ENCODE measurements at places on chromosomes 11 and 22. TPM values are rescaled to one million over a fixed set of nuclear protein-coding genes. Genes with fewer than 3 reads are reported as not detected.
A peak's percentile ranks its signal among the peaks of the same experiment; 100 is the strongest.

FAM111B gene
- total RNA-seq: 0.28 TPM

ROBO3 gene
- total RNA-seq: 3.5 TPM

SLC22A25 gene
- not detected for total RNA-seq

LRRC56 gene
- total RNA-seq: 0.20 TPM

ROBO4 gene
- 27.3 TPM for total RNA-seq

CNGA4 gene
- not detected for total RNA-seq

PLEKHB1 gene
- 9.6 TPM for total RNA-seq

TOM1 gene
- 65.3 TPM for total RNA-seq

DNA sequence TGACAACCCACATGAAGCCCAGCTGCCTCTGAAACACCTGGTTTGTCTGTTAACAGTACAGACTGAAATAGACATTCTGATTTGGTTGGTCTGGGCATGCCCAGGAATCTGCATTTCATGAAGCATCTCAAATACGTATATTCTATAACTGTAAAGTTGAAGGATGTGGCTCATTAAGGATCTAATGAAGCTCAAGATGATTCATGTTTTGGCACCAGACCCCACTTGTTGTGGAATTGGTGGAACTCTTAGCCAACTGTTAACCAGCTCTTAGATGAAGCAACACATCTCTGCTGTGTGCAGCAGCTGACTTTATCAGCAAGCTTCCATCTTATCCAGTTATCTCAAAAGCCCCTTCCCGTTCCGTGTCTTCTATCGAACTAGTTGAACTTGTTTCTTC is 232.2 kb downstream of the INSC start:
- DNase-seq: no peak

DNA sequence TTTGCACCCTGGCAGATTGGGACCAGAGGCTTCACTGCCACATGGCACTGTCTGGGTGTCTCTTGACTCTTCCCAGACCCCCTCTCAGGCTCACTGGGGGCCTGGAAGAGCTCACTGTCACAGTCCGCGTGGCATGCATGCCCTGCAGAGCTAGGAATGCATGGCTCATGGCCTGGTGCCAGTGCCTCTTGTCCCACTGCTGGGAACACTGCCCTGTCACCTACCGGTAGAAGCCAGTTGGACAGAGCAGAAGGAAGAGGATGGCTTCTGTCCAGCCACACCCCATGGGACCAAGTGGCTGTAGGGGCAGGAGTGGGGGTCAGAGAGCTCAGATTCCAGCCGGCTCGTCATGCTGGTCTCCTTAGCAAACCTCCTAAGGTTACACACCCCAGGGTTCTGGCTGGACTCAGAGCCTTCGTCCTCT is 29.7 kb downstream of the MB start:
- peak; percentile 91 for DNase-seq

- peak; percentile 75 for DNase-seq
Observed at GRCh38 chr22:46592390-46592872, 27.8 kb upstream of the GRAMD4 start.

- DNase-seq: no peak
Observed at GRCh38 chr11:46006418-46007070, 84.1 kb downstream of the LARGE2 start.

GRCh38 chr11:58617976-58618557 is 4.4 kb upstream of the CNTF start:
- no peak for DNase-seq

GRCh38 chr11:90646706-90647105 is 423.9 kb upstream of the CHORDC1 start:
- DNase-seq: no peak

- DNase-seq: peak; percentile 58
Observed at GRCh38 chr11:130894322-130895025, 21.8 kb downstream of the SNX19 start.

- DNase-seq: no peak
Observed at GRCh38 chr11:128573638-128574037, 13.7 kb downstream of the ETS1 start.

GRCh38 chr22:45760682-45761081 is 89.0 kb downstream of the ATXN10 start:
- DNase-seq: no peak

DNA sequence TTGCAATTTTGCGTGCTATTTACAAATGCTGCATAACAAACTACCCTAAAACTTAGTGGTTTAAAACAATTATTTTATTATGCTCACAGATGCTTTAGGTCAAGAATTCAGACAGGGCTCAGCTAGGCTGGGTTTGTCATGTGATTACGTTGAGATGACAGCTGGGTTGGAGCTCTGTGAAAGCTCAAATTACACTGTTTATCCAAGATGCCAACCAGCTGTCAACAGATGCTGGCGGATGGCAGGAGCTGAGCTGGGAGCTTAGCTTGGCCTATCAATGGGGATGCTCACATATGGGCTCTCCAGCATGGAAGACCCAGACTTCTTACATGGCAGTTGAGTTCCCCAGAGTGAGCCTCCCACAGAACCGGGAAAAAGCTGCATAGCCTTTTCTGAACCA is 62.7 kb downstream of the STK33 start:
- DNase-seq: peak; percentile 70

- DNase-seq: no peak
Observed at GRCh38 chr11:107172996-107173395, 154.7 kb upstream of the GUCY1A2 start.

- no peak for DNase-seq
Observed at GRCh38 chr11:116454951-116455350, 317.8 kb downstream of the BUD13 start.

DNA sequence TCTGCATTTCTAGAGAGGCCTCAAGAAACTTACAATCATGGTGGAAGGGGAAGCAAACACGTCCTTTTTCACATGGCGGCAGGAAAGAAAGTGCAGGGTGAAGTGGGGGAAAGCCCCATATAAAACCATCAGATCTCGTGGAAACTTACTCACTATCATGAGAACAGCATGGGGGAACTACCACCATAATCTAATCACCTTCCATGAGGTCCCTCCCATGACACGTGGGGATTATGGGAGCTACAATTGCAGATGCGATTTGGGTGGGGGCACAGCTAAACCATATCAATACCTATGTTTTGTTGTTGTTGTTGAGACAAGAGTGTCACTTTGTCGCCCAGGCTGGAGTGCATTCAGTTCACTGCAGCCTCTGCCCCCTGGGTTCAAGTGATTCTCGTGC is 29.9 kb downstream of the SFI1 start:
- DNase-seq: no peak

GRCh38 chr11:36594316-36594989 is at the start of gene IFTAP:
TSS of gene IFTAP (plus strand) at chr11:36594502. CDS start at chr11:36610104, 15,602 bp downstream.
- DNase-seq: no peak

DNA sequence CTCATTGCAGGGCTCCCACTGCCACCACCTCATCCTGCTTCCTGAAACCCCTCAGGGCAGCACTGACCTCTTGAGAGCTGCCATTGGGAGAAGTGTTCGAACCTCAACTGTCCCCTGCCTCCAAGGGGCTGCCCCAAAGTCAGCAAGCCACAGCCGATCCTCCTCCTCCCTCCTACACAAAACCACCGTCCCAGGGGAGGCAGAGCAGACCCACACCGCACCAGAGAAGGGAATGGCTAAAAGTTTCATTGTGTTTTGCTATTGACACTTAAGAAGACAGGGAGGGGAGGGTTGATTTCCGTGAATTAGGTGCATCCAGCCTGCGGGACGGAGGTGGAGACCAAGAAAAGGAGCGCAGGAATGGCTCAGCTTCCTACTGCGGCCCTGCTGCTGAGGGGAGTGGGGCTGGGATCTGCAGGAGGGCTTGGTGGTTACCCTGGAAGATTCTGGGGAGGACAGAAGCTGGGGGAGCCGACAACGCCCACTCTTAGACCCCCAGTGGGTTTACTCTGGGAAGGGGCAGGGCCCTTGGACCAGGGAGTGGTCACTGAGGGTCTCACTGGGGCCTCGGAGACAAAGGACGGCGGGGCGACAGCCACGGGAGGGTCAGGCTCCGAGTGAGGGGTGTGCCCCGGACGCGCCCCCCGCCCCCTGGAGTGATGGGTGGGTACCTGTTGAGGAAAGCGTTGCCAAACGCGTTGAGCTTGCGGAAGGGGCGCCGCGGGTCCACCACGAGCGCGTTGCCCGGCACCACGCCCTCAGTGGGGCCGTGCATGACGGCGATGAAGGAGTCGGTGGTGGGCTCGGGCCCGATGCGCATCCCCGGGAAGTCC is 815 bp downstream of the EHD1 start:
- no peak for DNase-seq

DNA sequence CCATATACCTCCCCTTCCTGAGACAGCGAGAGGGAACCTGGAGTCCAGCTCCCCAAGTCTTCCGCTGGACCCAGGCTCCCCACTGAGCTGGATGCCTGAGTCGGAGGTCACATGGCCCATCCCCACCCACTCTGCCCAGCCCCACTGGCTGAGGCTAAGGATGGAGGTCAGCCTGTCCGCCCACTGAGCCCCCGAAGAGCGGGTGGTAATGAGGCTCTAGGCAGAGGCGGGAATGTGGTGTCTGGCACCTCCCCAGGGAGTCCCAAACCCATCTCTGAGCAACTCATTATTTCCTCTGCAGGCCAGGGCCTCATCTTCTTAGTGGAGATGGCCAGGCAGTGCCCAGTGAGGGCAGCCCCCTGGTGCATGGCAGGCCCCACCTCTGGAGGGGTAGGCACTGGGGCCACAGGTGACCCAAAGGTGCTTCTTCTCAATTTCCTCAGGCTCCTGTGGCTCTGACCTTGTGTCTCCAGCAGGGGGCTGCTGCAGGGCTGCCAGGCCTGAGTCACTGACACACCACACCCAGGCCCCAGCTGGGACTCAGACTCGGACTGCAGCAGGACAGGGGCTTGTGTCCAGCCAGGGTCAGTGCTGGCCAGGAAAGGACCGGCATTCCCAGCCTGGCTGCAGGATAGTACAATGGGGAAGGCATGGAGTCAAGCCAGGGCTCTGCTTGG is 10.2 kb upstream of the PDE2A start:
- DNase-seq: peak; percentile 60

DNA sequence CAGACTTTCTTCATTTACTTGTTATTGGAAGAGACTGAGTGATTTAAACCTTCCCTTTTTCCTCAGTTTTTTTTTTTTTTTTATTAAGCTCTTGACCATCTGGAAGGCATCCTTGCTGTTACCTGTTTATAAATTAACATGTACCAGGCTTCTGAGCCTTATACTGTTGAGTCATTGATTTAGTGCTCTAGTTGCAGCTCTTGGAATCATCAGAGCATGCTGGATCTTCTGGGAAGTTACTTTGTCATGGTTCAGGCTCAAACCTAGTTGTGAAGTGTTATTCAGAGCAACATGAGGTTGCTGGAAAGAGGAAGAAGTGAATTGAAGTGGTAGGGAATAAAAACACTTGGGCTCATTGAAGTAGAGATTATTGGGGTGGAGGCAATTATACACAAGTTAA is 6.3 kb downstream of the ZDHHC5 start:
- DNase-seq: no peak

DNA sequence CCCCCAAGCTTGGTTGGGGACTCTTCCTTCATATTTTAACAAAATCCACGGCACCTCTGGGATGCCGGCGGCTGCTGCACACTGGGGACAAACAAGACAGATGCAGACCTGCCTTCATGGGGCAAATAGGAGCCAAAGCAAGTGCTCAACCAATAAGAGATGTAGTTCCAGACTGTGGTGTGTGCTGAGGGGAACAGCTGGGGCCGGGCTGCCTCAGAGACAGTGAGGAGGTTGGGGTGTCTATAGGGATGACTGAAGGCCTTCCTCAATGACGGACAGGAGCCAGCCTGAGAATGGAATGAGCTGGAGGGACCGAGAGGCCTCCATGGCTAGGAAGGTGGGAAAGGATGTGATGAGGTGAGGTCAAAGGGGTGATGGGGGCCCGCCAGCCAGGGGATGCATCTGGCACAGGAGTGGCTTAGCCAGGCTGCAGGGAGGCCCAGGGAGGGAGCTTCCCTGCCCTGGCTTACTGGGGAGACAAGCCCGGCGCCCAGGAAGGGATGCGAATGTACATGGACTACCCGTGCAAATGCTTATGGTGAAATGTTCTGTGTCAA is 10.3 kb upstream of the CTSD start:
- no peak for DNase-seq

DNA sequence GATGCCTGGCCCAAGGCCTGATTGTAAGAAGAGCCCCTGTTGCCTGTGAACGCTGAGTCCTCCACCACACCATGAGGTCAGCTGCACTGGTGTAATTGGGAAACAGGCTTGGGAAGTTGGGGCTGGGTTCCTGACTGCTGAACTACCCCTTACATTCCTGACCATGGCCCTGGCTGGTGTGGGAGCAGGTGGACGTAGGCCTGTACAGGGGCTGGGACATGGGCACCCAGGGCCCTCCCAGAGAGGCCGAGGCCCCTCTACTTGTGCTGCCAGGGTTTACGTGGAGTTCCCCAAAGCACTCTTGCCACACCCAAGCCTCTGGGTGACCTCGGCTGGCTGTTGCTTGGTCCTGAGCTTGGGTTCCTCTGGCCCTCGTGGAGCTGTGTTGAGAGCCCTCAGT is 5.4 kb downstream of the RELT start:
- no peak for DNase-seq

DNA sequence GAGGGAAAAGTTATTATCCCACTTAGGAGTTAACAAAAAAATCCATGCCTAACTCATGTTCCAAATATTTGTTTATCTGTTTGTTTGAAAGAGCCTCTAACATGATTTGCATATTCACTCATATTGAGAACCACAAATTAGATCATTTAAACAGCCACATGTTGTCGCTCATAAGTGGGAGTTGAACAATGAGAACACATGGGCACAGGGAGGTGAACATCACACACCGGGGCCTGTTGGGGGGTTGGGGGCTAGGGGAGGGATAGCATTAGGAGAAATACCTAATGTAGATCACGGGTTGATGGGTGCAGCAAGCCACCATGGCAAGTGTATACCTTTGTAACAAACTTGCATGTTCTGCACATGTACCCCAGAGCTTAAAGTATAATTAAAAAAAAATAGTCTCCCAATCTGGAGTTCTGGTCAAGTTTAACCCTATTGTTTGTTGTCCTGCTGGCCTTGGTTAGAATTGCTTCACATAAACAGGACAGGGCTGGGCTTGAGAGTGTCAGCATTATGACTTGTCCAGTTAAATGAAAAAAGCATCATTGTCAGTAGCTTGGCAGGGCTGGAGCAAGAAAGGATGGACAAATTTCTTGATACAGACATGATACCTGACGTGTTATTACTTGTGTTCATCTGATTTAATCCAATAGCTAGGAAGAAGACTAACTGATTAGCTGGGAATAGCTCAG is 57.8 kb upstream of the PSMA1 start:
- DNase-seq: no peak

GRCh38 chr11:20112291-20113148 is 47.8 kb downstream of the DBX1 start:
- DNase-seq: peak; percentile 84

GRCh38 chr22:49503321-49503720 is 324.4 kb downstream of the BRD1 start:
- no peak for DNase-seq

- DNase-seq: no peak
Observed at GRCh38 chr11:66557733-66558326, 10.6 kb downstream of the CTSF start.

- DNase-seq: no peak
Observed at GRCh38 chr22:22666307-22667091, 22.1 kb downstream of the GGTLC2 start.

- DNase-seq: peak; percentile 52
Observed at GRCh38 chr11:101096036-101096704, 33.4 kb downstream of the PGR start.

Data from heart left ventricle (tissue), 16 donors.